ENCODE measurements at places on chromosomes 5 and 9. TPM values are rescaled to one million over a fixed set of nuclear protein-coding genes. Genes with fewer than 3 reads are reported as not detected.

C9 gene
- polyA plus RNA-seq: 0.06 TPM

PTGER4 gene
- 9.0 TPM for polyA plus RNA-seq

ECSCR gene
- polyA plus RNA-seq: 2.5 TPM

MOB3B gene
- 18.6 TPM for polyA plus RNA-seq

CENPH gene
- polyA plus RNA-seq: 5.8 TPM

SLC1A3 gene
- 5.0 TPM for polyA plus RNA-seq

LCN15 gene
- polyA plus RNA-seq: 6.6 TPM

CYSRT1 gene
- not detected for polyA plus RNA-seq

GMCL2 gene
- polyA plus RNA-seq: not detected

ESM1 gene
- not detected for polyA plus RNA-seq

PRSS3 gene
- polyA plus RNA-seq: 347 TPM

SLC6A7 gene
- polyA plus RNA-seq: 0.46 TPM

RAD17 gene
- polyA plus RNA-seq: 16.9 TPM

GADD45G gene
- 26.3 TPM for polyA plus RNA-seq

TPPP gene
- polyA plus RNA-seq: 3.2 TPM

RHOBTB3 gene
- polyA plus RNA-seq: 12.3 TPM

RAB14 gene
- polyA plus RNA-seq: 42.6 TPM

GABRA6 gene
- polyA plus RNA-seq: not detected

FOXD4 gene
- polyA plus RNA-seq: not detected

RLN2 gene
- not detected for polyA plus RNA-seq

PITX1 gene
- 6.0 TPM for polyA plus RNA-seq

OTP gene
- polyA plus RNA-seq: not detected

ADAMTS13 gene
- 0.60 TPM for polyA plus RNA-seq

ANKRD18B gene
- 0.60 TPM for polyA plus RNA-seq

NTNG2 gene
- polyA plus RNA-seq: 0.60 TPM

LCN2 gene
- polyA plus RNA-seq: 79.8 TPM

MEIKIN gene
- not detected for polyA plus RNA-seq

DBH gene
- not detected for polyA plus RNA-seq

TAF11L10 gene
- polyA plus RNA-seq: not detected

PRUNE2 gene
- 7.4 TPM for polyA plus RNA-seq

FCN2 gene
- polyA plus RNA-seq: 0.12 TPM

RICTOR gene
- 2.5 TPM for polyA plus RNA-seq

ADRB2 gene
- polyA plus RNA-seq: not detected

SLC27A4 gene
- polyA plus RNA-seq: 6.0 TPM

Measured in sigmoid colon (tissue), 7 donors.